Transverse colon (tissue), 4 donors: ENCODE measurements at places on chromosomes 1 and 21.
A peak's percentile ranks its signal among the peaks of the same experiment; 100 is the strongest.

GRCh38 chr1:201084295-201084694 lies 27.9 kb downstream of the CACNA1S start:
- no peaks in the 10 kb centered on the region for H3K4me1 ChIP-seq
- H3K27ac ChIP-seq: no peak overlapping the region
- DNase-seq: no peak
- H3K4me3 ChIP-seq: no peak overlapping the region

DNA sequence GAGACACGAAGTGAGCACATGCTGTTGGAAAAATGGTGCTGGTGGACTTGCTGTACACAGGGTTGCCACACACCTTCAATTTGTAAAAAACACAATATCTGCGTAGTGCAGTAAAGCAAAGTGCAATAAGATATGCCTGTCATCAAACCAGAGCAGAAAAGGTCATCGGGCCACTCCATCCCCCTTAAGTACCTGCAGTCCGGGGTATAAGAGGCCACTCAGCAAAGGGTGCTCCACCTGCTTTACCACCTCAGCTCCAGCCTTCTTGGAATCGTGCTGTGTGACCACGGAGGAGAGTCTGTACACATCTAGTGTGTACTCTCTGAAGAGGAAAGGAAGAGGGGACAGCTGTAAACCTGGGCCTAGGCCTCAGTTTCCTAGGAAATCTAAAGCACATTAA lies 10.9 kb downstream of the YARS1 start:
- no peak for DNase-seq
- H3K27me3 ChIP-seq: no peaks in the 10 kb centered on the region
- no peaks in the 10 kb centered on the region for H3K36me3 ChIP-seq
- no peaks in the 10 kb centered on the region for H3K4me1 ChIP-seq
- H3K4me3 ChIP-seq: no peak overlapping the region

DNA sequence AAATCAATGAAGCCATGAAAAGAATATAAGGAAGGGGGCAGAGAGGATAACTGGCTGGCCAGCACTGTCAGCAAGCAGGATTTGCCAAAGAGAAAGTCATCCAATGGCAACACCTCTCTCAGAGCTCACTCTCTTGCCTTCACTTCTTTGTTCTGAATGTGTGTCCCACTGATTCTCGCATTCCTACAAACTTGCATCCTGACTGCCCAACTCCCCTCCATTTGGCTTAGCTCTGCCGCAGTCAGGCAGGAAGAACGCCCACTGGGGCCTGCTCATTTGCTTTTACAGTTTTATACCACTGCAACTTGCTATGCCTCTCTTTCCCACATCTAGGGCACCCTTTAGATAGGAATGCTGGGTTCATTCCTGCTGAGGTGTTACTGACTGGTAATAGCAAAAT lies 364.2 kb upstream of the ST6GALNAC5 start:
- no peaks in the 10 kb centered on the region for H3K27me3 ChIP-seq
- no peak for DNase-seq
- no peaks in the 10 kb centered on the region for H3K4me1 ChIP-seq
- no peak overlapping the region for H3K4me3 ChIP-seq
- no peak overlapping the region for H3K27ac ChIP-seq

- no peaks in the 10 kb centered on the region for H3K36me3 ChIP-seq
- no peaks in the 10 kb centered on the region for H3K27me3 ChIP-seq
- no peak overlapping the region for H3K27ac ChIP-seq
Measured at GRCh38 chr1:162081316-162081715, 11.8 kb downstream of the NOS1AP start.

DNA sequence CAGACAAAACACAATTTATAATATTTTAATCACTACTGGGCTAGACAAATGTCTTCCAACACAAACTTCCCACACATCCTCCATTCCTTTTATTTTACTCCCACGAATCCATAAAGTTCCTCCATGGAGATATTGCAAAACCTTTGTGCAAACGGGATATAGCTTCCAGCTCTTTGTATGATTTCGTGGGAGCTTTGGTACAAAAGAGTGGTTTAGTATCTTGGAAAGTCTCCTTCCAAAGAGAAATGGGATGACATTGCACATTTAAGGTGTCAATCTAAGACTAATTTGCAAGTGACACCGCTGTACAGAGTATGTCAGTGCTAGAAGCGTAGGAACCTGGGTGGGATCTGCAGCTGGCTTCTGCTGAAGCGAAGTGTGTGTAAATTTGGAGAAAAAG lies 455.2 kb upstream of the RUNX1 start:
- H3K27me3 ChIP-seq: peaks cover 7% of the 10 kb centered on the region
- no peak for DNase-seq
- H3K27ac ChIP-seq: peak overlapping the region; percentile 37
- no peaks in the 10 kb centered on the region for H3K4me1 ChIP-seq
- no peaks in the 10 kb centered on the region for H3K36me3 ChIP-seq
